ENCODE measurements at places on chromosomes 3 and 15. TPM values are rescaled to one million over a fixed set of nuclear protein-coding genes. Genes with fewer than 3 reads are reported as not detected.

GRCh38 chr15:100903168-100903554 is 16.0 kb upstream of the LRRK1 start:
- DNase-seq = no peak

Gene GP9
- total RNA-seq = not detected

Gene CCNL1
- 189 TPM for total RNA-seq

GRCh38 chr3:70800951-70801350 is 488.5 kb upstream of the MDFIC2 start:
- no peak for DNase-seq

GRCh38 chr3:116267116-116267515 is 178.2 kb downstream of the LSAMP start:
- no peak for DNase-seq

- no peak for DNase-seq
These were observed 25.9 kb downstream of the TLE3 start for GRCh38 chr15:70071799-70072198.

- DNase-seq = no peak
These were observed 11.5 kb upstream of the ANKRD28 start for GRCh38 chr3:15809313-15809712.

Gene GPR27
- 1.6 TPM for total RNA-seq

DNA sequence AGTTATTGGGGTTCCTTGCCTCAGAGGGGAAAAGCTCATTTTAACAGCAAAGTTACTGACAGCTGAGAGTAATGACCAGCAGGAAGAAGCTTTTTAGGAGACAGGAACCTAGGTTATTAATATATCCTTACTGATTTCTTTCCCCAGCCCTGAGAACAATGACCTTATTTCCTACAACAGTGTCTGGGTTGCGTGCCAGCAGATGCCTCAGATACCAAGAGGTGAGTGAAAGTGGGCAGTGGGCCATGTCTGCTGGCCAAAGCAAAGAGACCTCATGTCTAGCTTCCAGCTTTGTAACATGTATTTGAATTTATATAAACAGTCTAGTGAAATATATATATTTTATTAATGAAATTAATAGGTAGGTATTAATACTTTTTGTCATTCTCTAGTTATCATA is 5.0 kb downstream of the CCNDBP1 start:
- DNase-seq = no peak

Gene HEG1
- total RNA-seq = 99.3 TPM

Gene SPESP1
- total RNA-seq = 1.3 TPM

DNA sequence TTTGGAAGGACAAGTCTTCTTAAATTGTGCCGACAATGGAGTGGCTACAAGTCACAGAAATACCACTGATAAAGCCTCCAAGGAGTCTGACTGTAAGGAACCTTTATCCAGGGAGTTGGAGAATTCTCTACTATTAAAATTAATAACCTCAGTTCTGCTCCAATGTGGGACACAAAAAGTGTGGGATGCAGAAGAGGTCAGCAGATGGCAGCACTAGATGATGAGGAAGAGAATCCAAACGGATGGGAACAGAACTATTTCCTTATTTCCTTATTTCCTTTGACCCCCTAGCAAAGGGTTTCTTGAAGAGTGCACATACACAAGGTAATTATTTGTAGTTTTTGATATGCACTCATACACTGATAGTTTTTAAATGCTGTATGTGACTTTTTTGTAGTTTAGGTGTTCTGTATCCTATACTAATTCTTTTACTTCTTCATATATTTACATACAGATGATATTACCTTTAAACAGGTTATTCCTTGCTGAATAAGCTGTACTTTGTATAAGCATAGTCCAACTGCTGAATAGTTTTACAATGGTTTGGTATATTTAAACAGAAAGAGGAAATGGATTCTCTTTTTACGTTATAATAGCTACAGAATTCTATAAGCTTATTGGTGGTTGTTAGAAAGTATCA is 25.6 kb upstream of the NLGN1 start:
- no peak for DNase-seq

DNA sequence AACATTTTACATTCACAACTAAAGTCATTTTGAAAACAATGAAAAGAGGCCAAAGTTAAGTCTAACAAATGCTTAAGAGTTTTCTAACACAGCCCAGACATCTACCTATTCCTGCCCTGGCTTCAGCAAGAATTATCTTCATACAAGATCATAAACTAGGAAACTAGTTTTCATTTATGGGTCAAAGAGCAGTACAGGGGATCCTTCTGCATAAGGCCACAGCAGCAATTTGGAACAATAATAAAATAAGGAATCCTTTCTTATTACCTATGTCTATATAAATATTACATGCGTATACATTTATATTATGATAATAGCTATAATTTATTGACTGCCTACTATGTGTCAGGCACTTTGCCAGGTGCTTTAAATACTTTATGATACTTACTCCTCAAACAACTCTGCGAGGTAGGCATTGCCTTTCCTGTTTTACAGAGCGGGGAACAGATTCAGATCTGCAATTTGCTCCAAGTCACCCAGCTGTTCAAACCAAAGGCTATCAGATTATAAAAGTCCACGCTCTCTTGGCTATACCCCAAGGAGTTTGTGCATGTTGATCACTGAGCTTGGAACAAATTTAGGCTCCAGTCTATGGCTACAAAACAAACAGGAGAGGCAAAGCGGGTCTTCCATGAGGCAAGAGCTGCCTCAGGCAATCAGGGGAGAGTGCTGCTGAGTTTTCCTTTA is 196.4 kb downstream of the RORA start:
- no peak for DNase-seq

Gene MME
- total RNA-seq = 3.1 TPM

Gene GOLGA8Q
- 1.0 TPM for total RNA-seq

Gene P3H2
- 23.9 TPM for total RNA-seq

Gene IL20RB
- total RNA-seq = 2.9 TPM

- DNase-seq = no peak
These were observed 10.3 kb downstream of the ACSBG1 start for GRCh38 chr15:78224023-78224411.

GRCh38 chr3:44509393-44509921 is 32.0 kb upstream of the ZNF445 start:
- DNase-seq = no peak

DNA sequence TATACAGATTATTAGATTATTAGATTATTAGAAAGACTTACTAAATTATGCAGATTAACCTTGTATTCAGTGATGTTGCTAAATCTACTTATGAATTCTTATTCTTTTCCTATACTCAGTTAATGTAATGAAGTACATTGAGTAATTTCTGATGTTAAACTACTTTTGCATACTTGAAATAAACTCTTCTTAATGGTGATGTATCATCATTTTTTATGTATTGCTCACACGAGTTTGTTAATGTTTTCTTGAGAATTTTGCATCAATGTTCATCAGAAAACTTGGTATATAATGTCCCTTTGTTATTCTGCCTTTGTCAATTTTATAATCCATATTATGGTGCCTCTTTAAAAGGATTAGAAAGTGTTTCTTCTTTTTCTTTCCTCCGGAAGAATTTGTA is 163.2 kb upstream of the COL8A1 start:
- DNase-seq = no peak

DNA sequence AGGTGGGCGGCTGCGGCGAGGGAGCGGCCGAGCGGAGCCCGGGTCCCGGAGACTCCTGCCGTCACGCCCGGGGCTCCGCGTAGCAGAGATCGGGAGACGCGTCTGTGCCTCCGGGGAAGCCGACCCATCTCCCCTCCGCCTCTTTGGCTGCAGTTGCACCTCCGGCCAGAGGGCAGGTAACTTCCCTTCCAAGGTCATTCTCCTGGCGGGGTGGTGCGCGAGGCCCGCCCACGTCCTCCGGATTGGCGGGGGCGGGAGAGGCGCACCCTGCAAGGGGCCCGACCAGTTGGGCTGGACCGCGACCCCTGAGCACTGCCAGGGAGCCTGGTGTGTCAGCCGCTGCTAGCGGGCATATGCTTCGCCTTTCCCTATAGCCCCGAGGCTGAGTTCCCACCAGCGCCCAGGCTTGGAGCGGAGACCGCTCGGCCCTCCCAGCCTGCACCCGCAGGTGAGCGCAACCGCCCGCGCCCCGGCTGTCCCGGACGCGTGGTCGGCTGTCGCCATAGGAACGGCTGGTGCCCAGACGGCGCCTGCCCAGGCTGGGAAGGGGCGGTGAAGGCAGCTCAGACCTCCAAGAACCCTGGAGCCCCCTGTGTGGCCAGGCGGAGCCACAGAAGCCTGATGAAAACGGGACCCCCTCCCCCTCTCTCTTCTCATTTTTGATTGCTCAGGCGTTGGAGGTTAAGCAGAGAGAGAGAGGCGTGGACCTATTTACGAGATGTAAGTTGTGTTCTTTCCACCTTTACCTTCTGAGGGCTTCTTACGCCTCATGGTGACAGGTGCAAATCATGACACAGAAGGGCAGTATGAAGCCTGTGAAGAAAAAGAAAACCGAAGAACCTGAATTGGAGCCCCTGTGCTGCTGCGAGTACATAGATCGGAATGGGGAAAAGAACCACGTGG is 453 bp downstream of the ZDHHC23 start:
- peak; percentile 49 for DNase-seq

GRCh38 chr15:25727867-25728600 is 135.1 kb downstream of the ATP10A start:
- DNase-seq = peak; percentile 26

DNA sequence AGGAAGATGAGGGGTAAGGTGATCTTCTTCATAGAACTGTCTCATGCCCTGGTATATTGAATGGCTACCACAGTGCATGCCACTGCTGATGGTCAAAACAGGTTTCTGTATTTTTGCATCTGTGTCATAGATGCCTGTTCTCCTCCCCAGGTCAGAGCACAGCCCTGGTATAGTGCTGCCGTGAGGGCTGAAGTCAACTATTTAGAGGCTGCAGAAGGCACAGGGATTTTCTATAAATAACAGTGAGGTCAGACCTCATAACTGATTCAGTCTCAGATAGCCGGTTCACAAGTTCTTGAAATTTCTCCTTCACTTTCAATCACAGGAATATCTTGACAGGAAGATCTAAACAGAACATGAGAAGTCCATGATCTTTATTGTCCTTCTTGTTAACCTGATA is 99.2 kb upstream of the NUDT16 start:
- no peak for DNase-seq

DNA sequence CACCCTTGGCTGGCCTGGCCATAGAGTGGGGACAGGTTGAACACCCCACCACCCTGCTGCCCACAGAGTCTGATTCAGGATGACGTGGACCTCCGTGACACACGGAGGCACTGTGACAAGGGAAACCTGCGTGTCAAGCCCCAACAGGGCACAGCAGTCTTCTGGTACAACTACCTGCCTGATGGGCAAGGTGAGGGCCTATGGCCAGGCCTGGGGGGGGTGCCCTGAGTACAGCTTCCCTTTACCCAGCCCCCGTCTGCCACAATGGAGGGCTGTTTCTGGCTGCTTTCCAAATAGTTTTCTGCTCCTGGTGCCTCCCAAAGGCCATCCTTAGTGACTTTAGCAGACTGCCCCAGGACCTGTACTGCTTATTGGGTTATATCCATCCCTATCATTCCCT is 1.2 kb upstream of the WDR6 start:
- DNase-seq = no peak

Gene DUOXA2
- not detected for total RNA-seq

DNA sequence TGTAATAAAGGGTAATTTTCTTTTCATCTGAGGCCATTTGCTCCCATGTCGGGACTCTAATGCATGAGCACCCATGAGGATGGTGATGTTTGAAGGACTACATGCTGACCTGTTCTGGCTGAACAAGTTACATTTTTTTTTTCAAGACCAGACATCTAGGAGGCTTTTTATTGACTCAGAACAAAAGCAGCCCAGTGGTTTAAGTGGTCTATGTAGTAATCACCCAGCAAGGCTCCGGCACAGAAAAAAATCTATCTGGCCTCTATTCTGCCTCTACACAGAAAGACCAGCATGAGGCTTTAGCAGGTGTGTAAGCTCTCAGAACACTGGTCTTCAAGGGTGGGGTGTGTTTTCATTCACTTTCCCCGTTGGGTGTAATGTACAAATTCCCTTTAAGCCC is 95.1 kb upstream of the ZBED2 start:
- no peak for DNase-seq

GRCh38 chr15:74431645-74432044 is 2.1 kb downstream of the SEMA7A start:
- DNase-seq = no peak

Gene DVL3
- total RNA-seq = 66.7 TPM

GRCh38 chr3:129596194-129597086 is 10.0 kb downstream of the PLXND1 start:
- DNase-seq = peak; percentile 96

GRCh38 chr3:71876135-71877105 is 91.5 kb upstream of the PROK2 start:
- DNase-seq = no peak

GRCh38 chr15:92669432-92669831 is 13.9 kb upstream of the FAM174B start:
- DNase-seq = no peak

DNA sequence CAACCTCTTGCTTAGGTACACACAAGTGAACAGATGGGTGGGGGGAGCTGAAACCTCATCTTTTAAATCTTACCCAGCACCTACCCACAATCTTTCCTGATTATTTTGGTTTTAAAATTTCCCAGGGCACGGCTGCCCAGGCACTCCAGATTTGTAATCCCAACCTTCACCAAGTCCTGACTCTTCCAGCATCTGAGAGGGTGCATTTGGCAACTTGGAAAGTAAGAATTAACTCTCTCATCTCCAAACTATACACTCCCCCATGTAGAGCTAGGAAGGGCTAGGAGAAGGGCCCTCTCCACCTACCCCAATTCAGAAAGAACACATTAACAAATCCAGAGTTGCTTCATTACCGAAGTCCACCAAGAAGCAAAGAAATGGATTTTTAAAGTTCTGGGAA is 41.7 kb upstream of the PRICKLE2 start:
- no peak for DNase-seq

- DNase-seq = no peak
These were observed 56.4 kb downstream of the TRIM69 start for GRCh38 chr15:44792715-44793114.

Gene ALDH1A3
- 19.0 TPM for total RNA-seq

Gene PIGZ
- total RNA-seq = 5.2 TPM

GRCh38 chr3:71201939-71202338 is 381.6 kb downstream of the FOXP1 start:
- peak; percentile 83 for DNase-seq

Gene TIGIT
- 1.0 TPM for total RNA-seq

Gene RGMA
- 25.3 TPM for total RNA-seq

- no peak for DNase-seq
These were observed 42.5 kb upstream of the ANKRD34C start for GRCh38 chr15:79240036-79240435.

All from aorta (tissue), 5 donors.